Ecto neural progenitor cell (in vitro differentiated cells): ENCODE measurements at places on chromosomes 6 and 20.
A peak's percentile ranks its signal among the peaks of the same experiment; 100 is the strongest.

DNA sequence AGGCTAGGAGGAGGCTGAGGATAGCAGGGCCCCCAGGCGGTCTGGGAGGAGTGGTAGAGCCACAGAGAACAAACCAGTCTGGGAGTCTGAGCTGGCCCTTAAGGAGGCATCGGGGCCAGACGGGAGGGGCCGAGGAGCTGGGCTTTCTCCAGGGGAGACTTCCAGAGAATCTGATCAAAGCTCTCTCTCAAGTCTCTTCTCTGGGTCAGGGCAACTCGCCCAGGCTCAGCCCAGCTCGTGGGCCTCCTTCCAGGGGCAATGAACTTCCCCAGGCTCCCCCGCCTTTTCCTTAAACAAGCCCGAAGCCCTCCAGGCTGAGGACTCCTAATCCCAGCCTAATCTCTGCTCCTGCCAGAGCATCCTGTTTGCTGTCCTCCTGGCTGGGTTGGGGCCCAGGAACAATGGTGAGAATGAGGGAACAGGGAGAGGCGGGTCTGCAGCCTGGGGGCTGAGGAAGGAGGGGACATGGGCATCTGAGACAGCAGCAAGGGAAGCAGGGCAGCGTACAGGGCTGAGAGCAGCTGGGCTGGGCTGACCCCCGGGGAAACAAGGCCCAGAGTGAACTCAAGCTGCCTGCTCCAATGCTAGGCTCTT, 173.6 kb downstream of the ANKRD60 start:
- peak; percentile 63 for DNase-seq

DNA sequence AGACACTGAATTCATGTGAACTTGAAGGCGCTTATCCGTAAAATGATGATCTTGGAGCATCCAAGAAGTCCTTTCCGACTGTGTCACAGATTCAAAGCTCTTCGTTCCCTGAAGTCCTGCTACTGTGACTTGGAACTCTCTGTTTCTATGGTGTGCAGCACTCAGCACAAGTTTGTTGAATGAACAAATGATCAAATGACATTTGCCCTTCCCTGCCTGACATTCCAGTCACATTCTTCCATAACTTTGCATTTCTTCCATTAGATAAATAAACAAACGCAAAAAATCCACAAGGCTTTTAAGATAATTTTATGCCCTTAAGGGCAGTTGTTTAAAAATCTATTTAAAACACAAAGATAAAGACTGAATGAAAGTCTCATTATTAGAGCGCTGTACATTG, 39.9 kb downstream of the SGK1 start:
- DNase-seq = no peak

DNA sequence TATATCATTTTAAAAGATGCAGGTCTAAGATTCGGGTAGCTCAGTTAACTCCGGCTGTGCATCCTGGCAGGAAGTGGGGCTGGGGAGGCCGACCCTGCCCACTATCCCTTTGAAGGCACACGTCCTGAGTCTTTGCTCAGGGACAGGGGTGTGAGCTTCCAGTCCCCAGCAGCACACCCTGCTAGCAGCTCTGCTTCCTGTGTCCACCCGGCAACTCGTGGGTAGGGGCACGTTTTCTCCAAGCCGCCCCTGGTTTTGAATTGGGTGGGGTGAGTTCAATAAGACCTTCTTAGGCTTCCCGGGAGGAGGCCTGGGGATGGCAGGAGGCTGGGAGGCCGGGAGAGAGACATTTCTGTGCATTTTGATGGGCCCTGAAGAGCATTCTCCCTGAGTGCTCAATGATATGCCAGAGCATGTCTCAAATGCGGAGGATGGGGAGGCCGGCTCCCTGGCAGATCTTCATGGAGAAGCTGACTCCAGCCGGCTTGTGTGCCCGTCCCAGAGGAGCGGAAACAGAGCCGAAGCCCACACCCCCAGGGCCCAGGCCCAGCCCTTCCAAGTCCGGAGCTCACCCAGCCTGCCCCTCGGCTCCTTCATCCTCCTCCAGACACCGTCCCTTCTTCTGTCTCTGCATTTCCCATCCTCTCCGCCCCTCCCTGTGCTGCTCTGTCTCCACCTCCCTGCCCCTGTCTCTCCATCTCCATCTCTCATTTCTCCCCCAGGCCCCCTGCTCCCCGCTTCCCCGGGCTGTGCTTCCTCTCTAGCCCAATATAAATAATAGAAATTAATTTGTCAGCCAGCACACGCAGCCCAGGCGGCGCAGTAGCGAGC, 36.3 kb upstream of the ZFAND3 start:
- peak; percentile 74 for DNase-seq

DNA sequence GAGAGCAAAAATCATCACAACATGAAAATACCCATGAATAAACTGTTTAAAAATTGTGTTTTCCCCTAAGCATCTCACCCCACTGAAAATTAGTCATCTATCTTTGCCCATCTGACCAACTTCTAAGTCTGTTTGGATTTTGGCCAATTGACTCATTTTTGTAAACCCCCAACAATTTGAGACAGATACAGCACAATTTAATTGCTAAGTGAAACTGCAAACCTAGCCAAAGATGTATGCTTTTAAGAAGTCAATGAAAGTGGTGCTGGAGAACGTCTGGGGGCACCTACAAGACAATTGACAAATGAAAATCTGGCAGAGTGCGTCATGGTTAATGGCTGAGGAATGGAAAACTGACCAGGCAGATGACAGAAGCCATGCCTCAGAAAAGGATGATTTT, 30.9 kb upstream of the SLC24A3 start:
- no peak for DNase-seq

- DNase-seq = no peak
These were observed 40.3 kb upstream of the RALGAPA2 start for GRCh38 chr20:20752712-20753111.

DNA sequence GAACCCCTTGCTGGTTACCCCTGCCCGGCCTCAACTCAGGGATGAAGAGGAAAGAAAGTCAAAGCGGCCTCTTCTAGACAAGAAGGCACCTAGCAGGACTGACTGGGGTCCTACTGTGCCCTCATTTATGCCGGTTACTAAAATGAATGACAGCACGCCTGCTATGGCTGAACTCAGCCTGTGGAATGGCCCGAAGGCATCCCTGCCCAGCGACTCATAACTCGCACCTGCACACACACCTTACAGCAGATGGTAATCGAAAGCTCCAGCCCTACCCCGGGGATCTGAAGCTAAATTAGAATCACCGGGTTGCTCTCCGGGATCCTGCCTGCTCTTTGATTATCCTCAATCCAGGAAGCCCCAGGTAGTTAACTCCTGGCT, 747 bp upstream of the TXNDC5 start:
- peak; percentile 52 for DNase-seq

DNA sequence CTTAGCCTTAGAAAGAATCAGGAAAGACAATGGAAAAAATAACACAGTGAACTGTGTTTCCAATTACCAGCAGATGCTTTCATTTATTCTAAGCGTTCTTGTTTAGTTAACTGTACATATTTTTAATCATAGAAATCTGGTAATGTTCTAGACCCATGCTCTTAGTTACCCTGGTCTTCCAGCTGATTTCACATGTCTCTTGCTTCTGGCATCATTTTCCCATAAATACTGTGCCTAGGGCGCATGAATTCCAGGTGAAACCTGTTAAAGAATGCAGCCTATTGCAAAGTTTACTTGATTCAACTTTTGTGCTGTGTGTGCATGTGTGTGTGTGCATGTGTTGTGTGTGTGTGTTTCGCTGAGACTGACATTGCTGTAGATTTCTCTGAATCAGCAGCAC, 178.6 kb downstream of the PDE7B start:
- no peak for DNase-seq

DNA sequence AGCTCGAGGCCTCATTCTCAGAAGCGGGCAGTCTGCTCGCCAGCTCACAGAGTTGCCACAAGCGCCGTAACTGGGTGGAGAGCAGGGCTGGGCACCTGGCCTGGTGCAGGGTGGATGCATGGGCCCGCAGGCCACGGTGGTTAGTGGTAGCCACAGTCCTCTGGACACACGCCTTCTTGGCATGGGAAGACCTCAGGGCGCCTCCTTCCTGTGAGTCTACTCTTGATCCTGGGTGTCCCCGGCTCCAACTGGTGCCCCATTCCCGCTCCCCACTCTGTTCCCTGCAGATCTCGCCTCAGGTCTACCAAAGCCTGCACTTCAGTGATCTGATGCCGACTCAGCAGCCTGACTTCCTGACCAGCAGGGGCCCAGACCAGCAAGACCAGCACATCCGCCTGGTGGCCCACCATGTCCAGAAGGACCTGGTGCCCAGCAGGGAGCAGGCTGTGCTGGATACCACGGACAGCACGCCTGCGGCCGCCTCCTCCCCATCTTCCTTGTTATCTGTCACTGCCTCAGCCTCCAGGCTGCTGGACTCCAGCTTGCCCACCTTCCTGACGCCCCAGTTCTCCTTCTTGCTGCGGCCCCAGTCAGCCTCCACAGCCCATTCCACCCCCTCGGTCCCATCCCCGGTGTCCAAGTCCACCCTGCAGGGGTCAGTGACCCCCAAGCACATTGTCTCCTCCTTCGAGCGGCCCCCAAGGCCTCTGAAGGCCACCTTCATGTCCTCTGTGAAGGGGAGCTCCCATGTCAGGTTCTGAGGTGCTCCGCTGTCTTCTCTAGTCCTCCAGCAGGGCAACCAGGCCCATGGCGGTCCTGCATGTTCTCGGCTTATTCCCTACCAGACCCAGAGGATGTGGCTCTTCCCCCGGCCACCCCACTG, 43.1 kb downstream of the SUN5 start:
- peak; percentile 35 for DNase-seq

GRCh38 chr20:20342066-20342465, 25.8 kb upstream of the INSM1 start:
- DNase-seq = no peak

DNA sequence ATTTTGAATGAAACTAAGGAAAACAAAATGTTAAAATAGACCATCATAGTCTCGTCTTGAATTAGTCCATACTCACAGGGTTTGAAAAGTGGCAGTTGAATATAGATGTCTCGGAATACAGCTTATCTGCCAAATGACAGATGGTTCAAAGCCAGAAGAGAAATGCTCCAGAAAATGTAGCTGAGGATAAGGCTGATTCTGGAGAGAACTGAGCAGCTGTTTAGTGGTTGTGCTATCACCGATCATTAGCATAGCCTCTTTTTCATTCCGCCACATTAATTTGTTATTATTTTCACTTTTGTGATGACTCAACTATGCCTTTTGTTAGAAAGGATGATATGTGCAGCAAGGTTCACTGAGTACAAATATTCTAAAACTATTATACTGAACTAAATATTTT, 390.2 kb upstream of the MAN1A1 start:
- DNase-seq = no peak

DNA sequence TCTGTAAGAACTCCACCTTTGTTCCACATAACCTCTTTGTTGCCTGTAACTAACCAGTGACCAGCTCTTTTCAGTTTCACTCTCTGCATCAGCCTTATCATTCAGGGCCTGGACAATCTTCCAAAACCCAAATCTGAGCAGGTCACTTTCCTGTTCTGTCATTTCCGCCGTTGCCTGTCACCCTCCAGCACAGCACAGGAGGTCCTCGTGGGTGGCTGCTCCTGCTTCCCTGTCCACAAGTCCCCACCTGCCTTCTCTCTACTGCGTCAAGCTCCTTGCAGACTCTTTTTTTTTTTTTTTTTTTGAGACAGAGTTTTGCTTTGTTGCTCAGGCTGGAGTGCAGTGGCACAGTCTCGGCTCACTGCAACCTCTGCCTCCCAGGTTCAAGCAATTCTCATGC, 73.9 kb downstream of the MTHFD1L start:
- DNase-seq = no peak

- no peak for DNase-seq
These were observed 26.0 kb upstream of the MYMX start for GRCh38 chr6:44190715-44191114.
